ENCODE measurements at places on chromosomes 5 and 9. TPM values are rescaled to one million over a fixed set of nuclear protein-coding genes. Genes with fewer than 3 reads are reported as not detected.

The TRIM7 gene
- 0.97 TPM for total RNA-seq

The NRARP gene
- total RNA-seq = 13.8 TPM

The PRDM9 gene
- total RNA-seq = not detected

- peaks cover 8% of the 10 kb centered on the region for H3K4me1 ChIP-seq
- no peak for DNase-seq
- no peak overlapping the region for H3K27ac ChIP-seq
- H3K36me3 ChIP-seq = no peaks in the 10 kb centered on the region
- no peaks in the 10 kb centered on the region for H3K27me3 ChIP-seq
- no peak overlapping the region for H3K4me3 ChIP-seq
Measured at GRCh38 chr9:136243631-136244030, 2.0 kb downstream of the QSOX2 start.

GRCh38 chr5:67163231-67163756 lies 33.3 kb downstream of the CD180 start:
- no peaks in the 10 kb centered on the region for H3K4me1 ChIP-seq
- no peaks in the 10 kb centered on the region for H3K36me3 ChIP-seq
- no peak overlapping the region for H3K27ac ChIP-seq
- no peak overlapping the region for H3K4me3 ChIP-seq

The PRLR gene
- 3.2 TPM for total RNA-seq

The UBAP1 gene
- total RNA-seq = 46.7 TPM

GRCh38 chr5:41246376-41246775 lies 33.0 kb upstream of the C6 start:
- no peak overlapping the region for H3K27ac ChIP-seq
- DNase-seq = no peak
- peaks cover 4% of the 10 kb centered on the region for H3K4me1 ChIP-seq
- no peaks in the 10 kb centered on the region for H3K36me3 ChIP-seq

DNA sequence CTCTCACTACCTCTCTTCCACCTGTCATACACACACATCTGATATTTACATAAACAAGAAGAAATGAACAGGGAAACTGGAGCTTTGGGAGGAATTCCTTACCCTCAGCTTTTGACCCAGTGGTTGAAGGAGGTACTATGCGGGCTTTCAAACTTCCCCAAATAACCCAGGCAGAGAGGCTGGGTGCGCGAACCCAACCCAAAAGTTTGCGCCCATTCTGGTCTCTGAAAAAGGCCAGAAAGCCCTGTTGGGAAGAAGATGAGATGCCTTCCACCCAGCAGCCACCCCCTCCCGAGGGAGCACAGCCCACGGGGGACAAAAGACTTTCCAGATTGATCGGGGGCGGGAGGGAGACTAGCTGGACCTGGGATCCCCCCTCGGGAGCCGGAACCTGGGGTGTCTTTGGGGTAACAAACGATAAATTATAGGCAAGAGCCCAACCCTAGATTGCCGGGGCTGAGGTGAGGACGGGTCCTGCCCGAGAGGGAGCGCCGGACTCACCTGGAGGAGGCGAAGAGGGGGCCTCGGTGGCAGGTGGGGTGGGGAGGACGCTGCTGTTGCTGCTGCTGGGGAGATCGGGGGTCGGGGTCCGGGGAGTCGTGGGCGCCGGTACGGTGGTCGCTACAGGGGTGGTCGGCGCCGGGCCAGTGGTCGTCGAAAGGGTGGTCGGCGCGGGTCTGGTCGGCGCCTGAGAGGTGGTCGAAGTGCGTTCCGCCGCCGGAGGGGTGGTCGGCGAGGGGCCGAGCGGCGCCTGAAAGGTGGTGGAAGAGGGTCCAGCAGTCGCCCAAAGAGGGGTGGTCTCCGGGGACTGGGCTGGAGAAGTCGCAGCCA lies 798 bp downstream of the MEGF9 start:
- peak overlapping the region; percentile 61 for H3K27ac ChIP-seq
- DNase-seq = peak; percentile 24
- H3K36me3 ChIP-seq = no peaks in the 10 kb centered on the region
- H3K4me1 ChIP-seq = peaks cover 11% of the 10 kb centered on the region
- no peaks in the 10 kb centered on the region for H3K27me3 ChIP-seq

GRCh38 chr9:138094028-138094427 lies 216.4 kb downstream of the CACNA1B start:
- no peaks in the 10 kb centered on the region for H3K4me1 ChIP-seq
- H3K36me3 ChIP-seq = no peaks in the 10 kb centered on the region
- no peaks in the 10 kb centered on the region for H3K27me3 ChIP-seq

The SPATA31E1 gene
- not detected for total RNA-seq

GRCh38 chr9:109641372-109641659 lies 138.7 kb upstream of the PALM2AKAP2 start:
- DNase-seq = no peak
- H3K4me3 ChIP-seq = no peak overlapping the region
- H3K27me3 ChIP-seq = no peaks in the 10 kb centered on the region
- no peaks in the 10 kb centered on the region for H3K36me3 ChIP-seq
- no peak overlapping the region for H3K27ac ChIP-seq

GRCh38 chr5:167561796-167562195 lies 729.6 kb upstream of the WWC1 start:
- no peak for DNase-seq
- H3K4me1 ChIP-seq = no peaks in the 10 kb centered on the region
- no peak overlapping the region for H3K27ac ChIP-seq

DNA sequence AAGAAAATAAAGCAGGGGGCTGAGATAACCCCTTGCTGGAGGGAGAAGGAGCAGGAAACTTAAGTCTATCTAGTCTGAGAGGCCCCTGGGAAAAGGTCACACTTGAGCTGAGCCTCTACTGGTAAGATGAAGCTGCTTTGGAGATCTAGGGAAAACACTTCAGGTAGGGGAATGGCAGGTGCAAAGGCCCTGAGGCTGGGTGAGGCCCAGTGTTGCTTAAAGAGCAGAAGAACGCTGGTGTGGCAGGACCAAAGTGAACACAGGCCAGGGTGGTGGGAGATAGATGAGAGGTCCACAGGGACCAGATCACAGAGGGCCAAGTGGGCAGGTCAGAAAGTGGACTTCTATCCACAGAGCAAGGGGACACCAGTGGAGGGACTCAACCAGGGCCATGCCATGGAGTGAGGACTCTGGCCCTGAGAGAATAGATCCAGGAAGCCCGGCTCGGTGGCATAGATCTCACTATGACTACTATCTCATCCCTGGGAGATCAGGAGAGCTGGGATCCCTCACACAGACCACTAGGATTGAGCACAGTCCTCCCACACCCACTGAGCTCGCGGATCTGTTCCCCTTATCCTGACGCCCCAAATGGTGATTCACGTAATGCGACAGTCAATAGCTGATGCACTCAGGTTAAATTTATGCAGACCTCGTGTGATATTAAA lies 17.6 kb upstream of the NEURL1B start:
- H3K27me3 ChIP-seq = no peaks in the 10 kb centered on the region
- H3K27ac ChIP-seq = no peak overlapping the region
- H3K36me3 ChIP-seq = no peaks in the 10 kb centered on the region
- no peak overlapping the region for H3K4me3 ChIP-seq
- H3K4me1 ChIP-seq = peaks cover 3% of the 10 kb centered on the region

DNA sequence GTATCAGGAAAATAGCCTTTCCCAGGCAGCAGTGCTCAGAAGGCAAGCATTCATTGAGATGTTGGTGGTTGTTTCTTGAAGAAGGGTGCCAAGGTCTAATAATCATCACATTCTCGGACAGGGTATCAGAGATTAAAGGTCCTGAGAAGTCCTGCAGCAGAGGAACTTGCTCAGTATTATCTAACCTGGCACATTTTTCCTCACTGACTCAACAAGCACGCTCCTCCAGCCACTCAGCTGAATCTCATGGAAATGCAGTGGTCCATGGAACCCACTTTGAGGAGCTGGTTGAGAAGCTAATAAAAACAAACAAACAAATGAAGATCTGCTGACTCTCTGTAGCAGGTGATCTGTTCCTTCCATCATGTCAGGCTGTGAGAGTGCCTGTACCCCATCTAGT lies 35.3 kb upstream of the ICE1 start:
- no peak overlapping the region for H3K27ac ChIP-seq
- no peak for DNase-seq

- H3K27ac ChIP-seq = peak overlapping the region; percentile 97
- H3K27me3 ChIP-seq = no peaks in the 10 kb centered on the region
- no peak overlapping the region for H3K4me3 ChIP-seq
- no peaks in the 10 kb centered on the region for H3K36me3 ChIP-seq
- DNase-seq = no peak
Measured at GRCh38 chr9:121857928-121858327, 206.5 kb downstream of the DAB2IP start.

The FOXD4 gene
- 0.32 TPM for total RNA-seq

DNA sequence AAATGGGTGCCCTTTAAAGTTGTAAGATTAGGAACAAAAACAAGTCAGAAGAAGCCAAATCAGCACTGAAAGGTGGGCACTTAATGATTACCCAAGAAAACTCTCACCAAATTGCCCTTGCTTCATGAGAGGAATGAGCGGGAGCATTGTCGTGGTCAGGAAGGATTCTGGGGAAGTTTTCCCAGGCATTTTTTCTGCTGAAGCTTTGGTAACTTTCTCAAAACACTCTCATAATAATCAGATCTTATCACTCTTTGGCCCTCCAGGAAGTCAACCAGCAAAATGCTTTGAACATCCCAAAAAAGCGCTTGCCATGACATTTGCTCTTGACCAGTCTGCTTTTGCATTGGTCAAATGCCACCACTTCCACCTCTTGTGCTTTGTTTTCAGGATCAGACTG lies 10.4 kb upstream of the PCDHGC3 start:
- H3K4me1 ChIP-seq = no peaks in the 10 kb centered on the region
- H3K4me3 ChIP-seq = no peak overlapping the region
- H3K27ac ChIP-seq = no peak overlapping the region

The VLDLR gene
- total RNA-seq = 79.6 TPM

DNA sequence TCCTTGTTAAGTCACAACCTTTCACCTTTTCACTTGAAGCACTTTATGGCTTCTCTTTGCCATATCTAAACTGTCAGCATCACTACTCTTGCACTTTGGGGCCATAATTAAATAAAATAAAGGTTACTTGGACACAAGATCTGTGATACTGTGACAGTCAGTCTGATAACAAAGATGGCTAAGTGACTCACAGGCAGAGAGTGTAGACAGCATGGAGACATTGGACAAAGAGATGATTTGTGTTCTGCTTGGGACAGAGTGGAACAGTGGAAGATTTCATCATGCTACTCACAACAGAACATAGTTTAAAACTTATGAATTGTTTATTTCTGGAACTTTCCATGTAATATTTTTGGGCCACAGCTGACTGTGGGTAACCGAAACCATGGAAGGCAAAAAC lies 81.7 kb upstream of the SMC5 start:
- no peak for DNase-seq
- no peaks in the 10 kb centered on the region for H3K27me3 ChIP-seq
- no peak overlapping the region for H3K27ac ChIP-seq
- no peak overlapping the region for H3K4me3 ChIP-seq

DNA sequence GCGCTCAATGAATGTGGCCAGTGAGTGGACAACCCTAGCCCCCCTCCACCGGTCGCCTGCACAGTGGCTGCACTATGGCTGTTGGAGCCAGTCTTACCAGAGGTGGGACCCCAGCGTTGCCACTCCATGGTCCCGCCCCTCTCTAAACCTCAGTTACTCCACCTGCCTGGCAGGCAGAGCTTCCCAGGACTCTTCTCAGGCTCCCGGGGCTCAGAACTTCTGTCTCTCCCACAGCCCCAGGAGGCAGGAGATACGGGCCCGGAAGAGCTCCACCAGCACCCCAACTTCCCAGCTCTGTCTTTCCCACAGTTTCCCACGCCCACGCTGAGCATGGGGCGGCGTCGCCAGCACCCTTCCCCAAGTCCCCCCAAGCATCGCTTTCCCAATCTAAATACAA lies 975 bp downstream of the RASGEF1C start:
- no peaks in the 10 kb centered on the region for H3K36me3 ChIP-seq
- no peak overlapping the region for H3K4me3 ChIP-seq
- no peak overlapping the region for H3K27ac ChIP-seq
- DNase-seq = no peak
- H3K4me1 ChIP-seq = peaks cover 1% of the 10 kb centered on the region

The MYOT gene
- not detected for total RNA-seq

- no peaks in the 10 kb centered on the region for H3K36me3 ChIP-seq
- H3K4me3 ChIP-seq = no peak overlapping the region
- H3K27me3 ChIP-seq = no peaks in the 10 kb centered on the region
- no peak for DNase-seq
- H3K27ac ChIP-seq = no peak overlapping the region
Measured at GRCh38 chr9:82108474-82108873, 119.9 kb downstream of the SPATA31D1 start.

Measured in ovary (tissue), 10 donors.